ENCODE measurements at places on chromosomes 2 and 18.

DNA sequence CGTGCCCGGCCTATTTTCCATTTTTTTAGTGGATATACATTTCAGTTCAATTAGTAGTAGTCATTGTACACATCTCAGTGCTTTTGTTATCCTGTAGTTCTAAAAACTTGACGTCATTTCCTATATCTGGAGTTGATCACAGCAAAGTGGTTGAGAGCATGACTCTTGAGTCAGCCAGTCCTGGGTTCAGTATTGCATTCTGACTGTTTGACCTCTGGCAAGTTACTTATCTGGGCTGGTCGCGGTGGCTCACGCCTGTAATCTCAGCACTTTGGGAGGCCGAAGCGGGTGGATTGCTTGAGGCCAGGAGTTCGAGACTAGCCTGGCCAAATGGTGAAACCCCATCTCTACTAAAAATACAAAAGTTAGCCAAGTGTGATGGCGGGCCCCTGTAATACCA is 50.4 kb upstream of the PPM1B start:
- no peak for DNase-seq

- DNase-seq: no peak
Measured at GRCh38 chr18:12777500-12777944, 74.7 kb downstream of the PSMG2 start.

DNA sequence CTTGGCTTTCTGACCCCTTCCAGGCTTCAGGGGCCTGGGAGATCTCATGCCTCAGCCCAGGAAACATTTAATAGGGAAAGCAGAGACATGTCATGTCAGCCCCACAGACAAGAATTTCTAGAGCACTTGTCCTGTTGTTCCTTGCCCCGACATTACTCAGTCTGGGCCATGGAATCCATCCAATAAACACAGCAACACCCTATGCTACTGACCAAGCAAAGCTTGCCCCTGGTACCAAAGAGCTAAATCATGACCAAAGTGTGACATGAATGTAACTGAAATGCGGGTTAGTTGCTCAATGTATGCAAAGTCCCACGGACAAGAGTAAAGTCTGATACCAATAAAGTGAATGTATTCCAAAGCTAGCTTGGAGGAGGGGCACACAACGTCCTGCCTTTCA is 35.1 kb downstream of the EHD3 start:
- no peak for DNase-seq

DNA sequence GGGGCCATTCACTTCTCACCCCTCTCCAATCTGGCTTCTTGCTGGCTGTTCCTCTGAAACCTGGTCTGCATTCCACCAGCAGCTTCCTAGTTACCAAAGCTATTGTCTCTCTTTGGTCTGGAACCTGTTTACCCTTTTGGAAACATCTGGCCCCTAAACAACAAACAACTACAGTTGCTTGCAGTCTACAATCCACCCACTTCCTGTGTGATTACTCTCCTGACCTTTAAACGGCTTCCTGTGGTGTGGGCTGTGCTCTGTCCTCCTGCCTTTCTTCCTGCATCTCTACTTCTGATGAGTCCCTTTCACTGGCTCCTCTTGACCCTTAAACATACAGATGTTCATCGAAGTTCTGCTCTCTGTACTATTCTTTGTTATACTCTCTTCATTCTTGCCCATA is 303.8 kb downstream of the TDRD15 start:
- no peak for DNase-seq

- DNase-seq: no peak
Measured at GRCh38 chr2:198283146-198283545, 478.8 kb downstream of the PLCL1 start.

- DNase-seq: no peak
Measured at GRCh38 chr2:186617148-186617547, 27.3 kb downstream of the ITGAV start.

DNA sequence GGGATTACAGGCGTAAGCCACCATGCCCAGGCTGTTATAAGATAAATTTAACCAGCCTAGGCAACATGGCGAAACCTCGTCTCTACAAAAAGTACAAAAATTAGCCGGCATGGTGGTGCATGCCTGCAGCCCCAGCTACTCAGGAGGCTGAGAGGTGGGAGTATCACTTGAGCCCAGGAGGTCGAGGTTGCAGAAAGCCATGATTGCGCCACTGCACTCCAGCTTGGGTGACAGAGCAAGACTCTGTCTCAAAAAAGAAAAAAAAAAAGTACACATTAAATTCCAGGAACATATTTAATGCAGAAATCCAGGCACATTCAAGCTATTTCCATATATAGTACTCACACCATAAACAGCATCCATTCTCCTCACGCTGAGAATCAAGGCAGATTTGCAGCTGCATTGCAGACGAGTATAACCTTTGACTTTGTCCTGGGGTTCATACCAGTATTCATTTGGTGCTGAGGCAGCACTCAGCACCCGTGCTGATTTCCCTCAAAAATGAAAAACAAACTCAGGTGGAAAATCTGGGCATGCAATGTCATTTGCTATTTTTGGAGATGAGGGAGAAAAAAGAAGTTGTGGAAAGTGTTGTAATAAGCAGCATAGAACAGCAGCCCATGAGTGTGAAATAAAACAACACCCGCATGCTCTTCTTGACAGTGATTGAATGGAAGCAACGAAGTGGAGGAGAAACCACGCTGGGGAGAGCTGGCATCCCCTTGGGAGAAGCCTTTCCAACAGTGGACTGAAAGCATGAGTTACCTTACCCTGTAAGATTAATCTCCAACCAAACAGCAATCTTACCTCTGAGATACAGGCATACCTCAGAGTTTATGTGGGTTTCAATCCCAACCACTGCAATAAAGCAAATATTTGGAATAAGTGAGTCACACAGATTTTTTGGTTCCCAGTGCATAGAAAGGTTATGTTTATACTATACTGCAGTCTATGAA is 46.8 kb upstream of the ANXA4 start:
- DNase-seq: no peak

- no peak for DNase-seq
Measured at GRCh38 chr2:54586062-54586461, 129.9 kb downstream of the SPTBN1 start.

DNA sequence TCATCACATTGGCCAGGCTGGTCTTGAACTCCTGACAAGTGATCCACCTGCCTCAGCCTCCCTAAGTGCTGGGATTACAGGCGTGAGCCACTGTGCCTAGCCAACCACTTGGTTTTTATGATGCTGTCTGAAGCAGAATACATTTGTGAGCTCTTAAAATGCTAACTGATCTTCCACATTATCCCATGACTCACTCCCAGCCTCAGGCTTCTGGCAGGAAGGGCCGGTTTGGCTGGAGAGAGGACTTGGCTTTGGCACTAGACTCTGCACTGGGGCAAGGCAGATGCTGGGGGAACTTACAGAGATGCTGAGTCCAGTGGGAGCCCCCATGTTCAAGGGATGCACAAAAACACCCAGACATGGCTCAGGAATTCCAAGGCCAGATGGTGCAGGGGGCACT is 40.5 kb upstream of the SH3BP4 start:
- DNase-seq: no peak

GRCh38 chr2:241896746-241897201 is 27.2 kb downstream of the RTP5 start:
- DNase-seq: no peak

- DNase-seq: no peak
Measured at GRCh38 chr2:240584486-240585031, 2.0 kb upstream of the CAPN10 start.

DNA sequence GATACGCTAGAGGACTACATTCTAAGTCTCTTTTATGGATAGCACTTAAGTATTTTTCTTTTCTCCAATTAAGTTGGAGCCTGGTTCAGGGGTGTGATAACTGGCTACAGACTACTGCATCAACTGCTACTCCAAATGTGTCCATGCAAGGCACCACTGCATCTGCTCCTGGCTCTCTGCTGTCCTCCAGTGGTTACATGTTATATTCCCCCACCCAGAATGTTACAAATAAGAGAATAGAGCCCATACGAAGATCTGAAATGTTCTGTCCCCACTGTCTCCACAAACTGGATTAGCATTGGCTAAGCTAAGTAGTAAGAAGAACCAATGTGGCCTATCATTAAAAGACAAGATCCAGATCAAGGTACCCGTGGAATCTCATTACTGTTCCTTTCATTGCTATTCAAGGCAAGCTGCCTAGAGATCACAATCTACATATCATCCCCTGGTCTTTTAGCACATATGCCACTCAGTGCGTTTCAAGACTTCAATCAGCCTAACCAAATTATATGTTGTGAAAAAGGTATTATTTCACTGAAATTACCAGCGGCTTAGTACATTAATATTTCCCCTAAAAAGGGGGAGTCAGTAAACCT is 308.3 kb upstream of the SLC8A1 start:
- DNase-seq: no peak

- no peak for DNase-seq
Measured at GRCh38 chr18:49764032-49764431, 49.3 kb downstream of the ACAA2 start.

DNA sequence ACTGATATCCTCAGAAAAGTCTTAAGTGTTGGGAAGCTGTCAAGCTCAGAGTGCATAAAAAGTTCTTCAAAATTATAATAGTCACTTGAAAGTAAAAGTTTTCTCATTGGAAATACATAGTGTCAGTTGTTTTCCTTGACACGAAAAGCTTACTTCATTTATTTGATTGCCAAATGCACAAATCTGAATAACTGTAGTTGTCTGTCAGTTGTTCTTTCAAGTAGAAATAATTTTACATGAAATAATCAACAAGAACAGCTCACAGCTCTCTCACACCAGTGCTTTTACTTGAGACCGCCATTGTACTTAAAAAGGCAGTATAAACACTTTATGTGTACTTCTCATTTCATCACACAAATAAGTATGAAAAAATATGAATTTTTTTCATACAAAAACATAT is 163.3 kb upstream of the NXPH2 start:
- no peak for DNase-seq

- no peak for DNase-seq
Measured at GRCh38 chr18:72075040-72075439, 469.1 kb downstream of the CBLN2 start.

GRCh38 chr2:159175182-159175581 is 111.3 kb downstream of the WDSUB1 start:
- DNase-seq: no peak

DNA sequence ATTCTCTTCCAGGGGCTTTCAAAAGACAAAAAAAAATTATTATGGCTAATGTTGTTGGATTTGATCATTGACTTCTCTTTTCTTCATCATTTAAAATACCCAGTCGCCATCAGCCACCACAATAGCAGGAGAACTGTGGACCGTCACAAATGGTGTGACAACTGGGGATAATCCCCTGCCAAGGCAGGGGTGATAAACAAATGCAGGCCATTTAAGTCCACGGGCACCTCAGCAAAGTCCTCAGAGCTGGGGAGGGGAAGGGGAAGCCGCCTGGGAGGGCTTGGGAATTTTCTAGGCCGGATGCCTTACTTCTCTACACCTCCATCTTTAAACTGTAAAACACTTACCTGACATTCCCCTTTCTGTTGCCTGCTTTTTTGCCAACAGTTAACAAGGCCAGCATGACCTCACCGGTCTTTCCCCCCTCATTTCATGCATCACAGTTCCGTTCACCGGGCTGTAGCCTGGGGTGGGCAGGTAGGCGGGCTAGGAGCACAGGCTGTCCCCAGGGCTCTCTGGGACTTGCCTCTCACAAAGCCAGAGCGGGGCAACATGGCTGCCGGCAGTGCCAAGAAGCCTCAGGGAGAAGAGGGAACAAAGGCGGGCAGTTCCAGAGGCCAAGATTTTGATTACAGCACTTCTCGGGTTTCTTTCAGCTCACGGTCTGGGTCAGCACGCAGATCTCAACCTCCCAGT is 820.4 kb downstream of the BCL11A start:
- DNase-seq: no peak

DNA sequence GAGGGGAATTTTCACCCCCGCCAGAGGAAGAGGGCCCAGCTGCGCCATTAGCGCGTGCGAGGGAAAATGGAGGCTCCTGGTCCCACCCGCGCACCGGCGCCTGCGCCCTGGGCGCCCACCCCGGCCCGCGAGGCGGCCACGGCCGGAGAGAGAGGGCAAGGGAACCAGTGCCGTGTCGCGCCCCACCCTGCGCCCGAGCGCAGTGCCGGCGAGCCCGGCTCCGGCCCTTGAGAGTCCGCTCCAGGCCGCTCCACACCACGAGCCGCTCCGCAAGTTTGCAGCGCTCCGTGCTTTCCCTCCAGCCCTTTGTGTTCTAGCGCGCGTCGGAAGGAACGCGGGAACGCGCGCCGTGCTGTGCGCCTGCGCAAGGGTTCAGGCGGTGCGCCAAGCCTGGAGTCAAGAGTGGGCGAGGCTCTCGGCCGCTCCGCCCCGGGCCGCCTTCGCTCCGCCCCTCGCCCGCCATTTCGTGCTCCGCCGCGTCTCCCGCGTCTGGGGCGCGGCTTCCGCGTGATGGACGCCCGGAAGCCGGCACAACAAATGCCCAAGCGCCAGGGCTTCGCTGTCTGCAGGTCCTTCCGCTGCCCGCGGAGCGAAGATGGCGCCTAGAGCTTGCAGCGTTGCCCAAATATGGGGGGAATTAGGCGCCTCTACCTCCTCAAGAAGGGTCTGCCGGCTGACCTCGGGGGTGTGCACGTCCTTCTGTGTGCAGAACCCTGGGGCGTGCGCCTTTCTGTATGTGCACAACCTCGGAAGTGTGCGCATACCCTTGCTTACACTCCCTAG is 46.1 kb upstream of the PTMA start:
- DNase-seq: peak; percentile 94

- no peak for DNase-seq
Measured at GRCh38 chr18:36638224-36638623, 190.6 kb downstream of the TPGS2 start.

- DNase-seq: no peak
Measured at GRCh38 chr2:213237787-213238186, 46.5 kb upstream of the SPAG16 start.

GRCh38 chr2:184270660-184271059 is 327.7 kb upstream of the ZNF804A start:
- DNase-seq: no peak

All from CD4-positive, alpha-beta T cell (primary cell).